NCI-H187 (cell line): ENCODE measurements at places on chromosomes 7 and 10.

DNA sequence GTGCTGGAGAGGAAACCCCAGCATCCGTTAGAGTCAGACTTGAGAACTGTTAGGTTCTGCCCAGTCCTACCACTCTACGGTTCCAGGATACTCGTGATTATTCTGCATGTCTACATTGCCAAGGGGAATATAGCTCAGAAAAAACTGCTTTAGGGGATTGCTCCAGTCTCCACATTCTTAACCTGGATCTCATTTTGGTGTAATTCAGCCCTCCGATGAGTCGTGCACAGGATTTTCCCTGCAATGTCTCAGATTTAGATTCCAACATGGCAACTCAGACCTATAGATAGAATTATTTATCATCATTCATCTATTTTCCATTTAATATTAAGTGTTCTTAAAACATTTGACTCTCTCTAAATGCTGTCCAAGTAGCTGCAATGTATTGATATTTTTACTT, 121.1 kb upstream of the ZEB1 start:
- no peak for DNase-seq

- no peak for DNase-seq
These were observed 42.7 kb downstream of the LRRC18 start for GRCh38 chr10:48896756-48897440.

- DNase-seq, result peak; percentile 86
These were observed 6.8 kb upstream of the ASB15 start for GRCh38 chr7:123594813-123595241.

DNA sequence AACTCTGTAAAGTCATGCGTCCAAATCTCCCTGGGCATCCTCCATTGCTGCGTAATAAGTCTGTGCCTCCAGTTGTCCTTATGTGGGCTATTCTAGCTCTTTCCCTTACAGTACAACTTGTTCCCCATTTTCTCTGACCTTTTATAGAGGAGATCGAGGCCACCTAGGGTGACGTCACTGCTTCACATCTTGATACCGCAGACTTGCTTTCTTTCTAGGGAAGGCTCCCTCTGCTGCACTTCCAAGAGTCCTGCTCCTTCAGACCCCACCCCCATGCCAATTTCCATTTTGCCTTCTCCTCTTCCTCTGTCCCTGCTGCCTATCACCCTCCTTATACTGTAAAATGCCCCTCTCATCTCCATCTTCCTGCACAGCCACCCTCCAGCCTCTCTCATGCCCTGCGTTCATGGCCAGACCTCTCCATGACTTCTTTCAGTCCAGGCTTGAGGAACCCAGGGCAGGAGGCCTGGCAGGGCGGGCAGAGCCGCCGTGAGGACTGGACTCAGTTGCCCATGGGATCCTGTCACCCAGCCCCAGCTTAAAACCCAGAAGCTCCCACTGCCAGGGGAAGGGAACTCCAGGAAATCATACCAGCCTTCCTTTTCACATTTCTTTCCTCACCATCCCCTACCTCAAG, 57.5 kb downstream of the CAMK1D start:
- DNase-seq, result no peak

GRCh38 chr10:110772454-110773025, 99.2 kb upstream of the PDCD4 start:
- DNase-seq, result no peak

DNA sequence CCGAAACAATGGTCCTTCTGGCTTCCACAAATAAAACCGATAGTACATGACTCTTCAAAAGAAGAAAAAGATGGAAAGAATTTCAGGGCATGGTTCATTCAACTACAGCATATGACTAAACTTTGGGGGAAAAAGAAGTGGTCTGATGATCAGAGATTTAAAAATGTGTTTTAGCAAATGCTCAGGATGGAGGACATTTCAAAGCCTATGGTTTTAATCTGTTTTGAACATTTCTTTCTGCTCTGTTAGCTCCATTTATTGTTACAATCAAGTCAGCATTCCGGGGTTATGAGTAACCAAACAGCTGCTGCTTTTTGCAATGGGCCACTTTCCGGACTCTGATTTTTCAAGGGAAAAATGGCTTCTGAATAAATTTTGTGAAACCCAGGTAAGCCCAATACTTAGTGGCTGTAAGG, 142.4 kb downstream of the CUBN start:
- no peak for DNase-seq

DNA sequence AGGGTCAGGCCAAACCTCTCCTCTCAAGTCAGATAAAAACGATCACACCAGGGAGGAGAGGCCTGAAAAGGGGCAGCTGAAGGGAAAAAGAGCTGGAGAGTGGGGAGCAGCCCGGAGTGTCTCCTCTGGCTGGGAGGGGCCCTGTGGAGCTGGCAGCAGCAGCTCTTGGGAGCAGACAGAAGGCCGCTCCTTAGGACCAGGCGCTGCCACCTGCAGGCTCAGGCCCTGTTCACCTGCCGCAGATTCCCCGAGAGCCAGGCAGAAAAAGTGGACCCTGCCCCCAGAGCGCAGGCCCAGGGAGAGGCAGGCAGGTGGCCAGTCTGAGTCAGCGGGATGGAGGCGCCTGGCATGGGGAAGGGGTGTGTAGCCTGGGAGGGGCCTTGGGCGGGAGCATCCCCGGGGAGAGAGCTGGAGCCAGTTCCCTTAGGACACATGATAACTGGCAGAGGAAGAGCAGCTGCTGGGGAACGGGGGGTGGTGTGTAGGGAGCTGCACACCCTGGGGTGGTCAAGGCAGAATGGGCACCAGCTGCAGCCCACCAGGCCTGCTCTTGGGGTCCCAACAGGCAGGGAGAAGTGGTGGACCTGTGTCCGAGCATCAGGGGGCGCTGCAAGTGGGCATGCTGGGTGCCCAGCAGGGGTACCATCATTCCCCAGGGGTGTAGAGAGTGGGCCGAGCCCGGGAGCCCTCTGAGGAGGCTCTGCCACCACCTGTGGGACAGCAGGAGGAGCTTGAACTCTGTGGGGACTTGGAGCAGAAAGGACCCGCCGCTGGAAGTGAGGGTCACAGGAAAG, 177.2 kb upstream of the RHEB start:
- DNase-seq, result peak; percentile 94

GRCh38 chr7:138304071-138304320, 156.1 kb upstream of the TRIM24 start:
- no peak for DNase-seq

- DNase-seq, result no peak
These were observed 9.0 kb upstream of the PIP4K2A start for GRCh38 chr10:22723343-22723779.

GRCh38 chr10:32038777-32039176, 17.4 kb downstream of the KIF5B start:
- DNase-seq, result no peak

- no peak for DNase-seq
These were observed 23.2 kb downstream of the WIPI2 start for GRCh38 chr7:5213286-5213645.

GRCh38 chr7:50727072-50727471, 55.6 kb downstream of the GRB10 start:
- no peak for DNase-seq

DNA sequence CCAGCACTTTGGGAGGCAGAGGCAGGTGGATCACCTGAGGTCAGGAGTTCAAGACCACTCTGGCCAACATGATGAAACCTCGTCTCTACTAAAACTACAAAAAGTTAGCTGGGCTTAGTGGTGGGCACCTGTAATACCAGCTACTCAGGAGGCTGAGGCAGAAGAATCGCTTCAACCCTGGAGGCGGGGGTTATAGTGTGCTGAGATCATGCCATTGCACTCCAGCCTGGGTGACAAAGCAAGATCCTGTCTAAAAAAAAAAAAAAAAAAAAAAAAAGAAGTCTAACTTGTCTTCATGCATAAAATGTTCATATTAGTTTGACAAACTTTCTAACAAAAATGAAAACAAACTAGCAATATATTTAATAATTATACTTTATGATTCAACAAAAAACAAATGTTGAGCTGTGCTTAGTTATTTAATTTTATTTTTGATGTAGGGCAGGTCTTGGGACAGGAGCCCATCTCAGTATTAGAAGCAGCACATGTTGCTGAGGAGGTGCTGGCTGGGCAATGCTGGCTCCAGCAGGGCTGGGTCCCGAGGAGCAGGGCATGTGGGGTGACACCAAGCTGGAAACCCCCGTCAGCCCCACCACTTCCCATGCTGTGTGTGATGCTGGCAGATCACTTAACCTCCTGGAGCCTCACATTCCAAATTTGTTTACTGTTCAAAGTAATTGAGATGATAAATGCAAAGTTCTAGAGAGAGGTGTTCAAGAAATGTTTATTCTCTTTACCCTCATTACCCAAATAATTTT, 335.3 kb upstream of the KLF6 start:
- DNase-seq, result no peak

DNA sequence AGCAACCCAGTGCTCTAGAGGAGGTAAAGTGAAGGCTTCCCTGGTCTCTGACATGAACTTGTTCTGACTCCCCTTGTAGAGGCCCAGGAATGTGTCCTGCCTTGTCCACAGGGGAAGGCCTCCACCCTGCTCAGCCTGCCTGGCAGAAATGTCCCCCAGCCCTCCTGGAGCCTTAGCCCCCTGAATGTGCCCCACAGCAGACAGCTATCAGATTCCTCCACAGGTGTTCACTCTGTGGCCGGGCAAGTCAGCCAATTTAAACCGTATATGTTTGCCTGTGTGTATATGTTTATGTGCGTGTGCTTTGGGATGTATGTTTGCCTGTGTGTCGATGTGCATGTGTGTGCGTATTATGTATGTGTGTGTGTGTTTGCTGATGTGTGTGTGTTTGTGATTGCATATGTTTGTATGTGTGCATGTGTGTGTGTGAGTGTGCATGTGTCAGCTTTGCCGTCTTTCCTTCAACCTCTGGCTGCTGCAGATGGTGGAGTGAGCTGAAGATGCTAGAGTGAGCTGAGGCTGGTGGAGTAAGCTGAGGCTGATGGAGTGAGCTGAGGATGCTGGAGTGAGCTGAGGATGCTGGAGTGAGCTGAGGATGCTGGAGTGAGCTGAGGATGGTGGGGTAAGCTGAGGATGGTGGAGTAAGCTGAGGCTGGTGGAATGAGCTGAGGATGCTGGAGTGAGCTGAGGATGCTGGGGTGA, 68.9 kb upstream of the ANTXRL start:
- DNase-seq, result no peak

GRCh38 chr7:155793720-155794119, 18.5 kb downstream of the SHH start:
- no peak for DNase-seq

GRCh38 chr7:35694161-35694783, 663 bp downstream of the HERPUD2 start:
- DNase-seq, result peak; percentile 48

GRCh38 chr10:3774814-3775695, 10.0 kb downstream of the KLF6 start:
- no peak for DNase-seq

GRCh38 chr7:8638076-8638475, 204.7 kb downstream of the NXPH1 start:
- DNase-seq, result no peak

- DNase-seq, result no peak
These were observed 10.2 kb upstream of the FAM13C start for GRCh38 chr10:59372543-59372942.

DNA sequence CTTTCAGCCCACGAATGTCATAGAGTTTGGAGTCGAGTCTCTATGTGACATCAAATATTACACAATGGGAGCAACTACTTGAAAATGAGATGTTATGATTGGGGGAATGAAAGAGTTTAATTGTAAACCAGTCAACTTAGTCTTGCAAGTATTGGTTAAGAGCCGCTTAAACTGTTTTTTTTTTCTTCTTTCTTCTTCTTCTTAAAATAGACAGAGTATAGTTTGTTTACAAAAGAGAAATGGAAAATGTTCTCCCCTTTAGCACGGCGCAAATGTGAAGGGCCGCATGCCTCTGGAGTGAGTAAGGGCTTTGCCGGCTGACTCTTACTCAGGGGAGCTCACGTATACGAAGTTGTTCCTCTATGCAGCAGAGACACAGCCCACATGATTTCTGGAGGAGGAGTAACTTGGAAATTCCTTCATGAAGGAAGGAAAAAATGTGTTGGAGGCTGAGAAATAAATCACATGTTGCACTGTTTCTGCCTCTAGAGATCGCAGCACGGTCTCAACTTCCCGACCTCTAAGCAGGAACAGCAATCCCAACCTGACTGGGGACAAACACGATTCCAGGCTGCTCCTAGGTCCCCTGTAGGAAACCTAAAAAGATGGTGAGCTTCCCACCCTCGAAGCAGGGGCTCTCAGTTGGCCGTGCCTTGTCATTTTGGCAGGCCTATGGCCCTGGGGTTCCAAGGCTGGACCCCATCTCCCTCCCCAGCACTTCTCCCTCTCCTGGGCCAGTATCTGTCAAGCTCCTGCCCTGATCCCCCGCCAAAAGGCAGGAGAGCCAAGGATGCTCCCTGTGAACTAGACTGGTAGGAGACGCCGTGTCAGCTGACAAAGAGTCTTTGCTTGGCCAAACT, 44.8 kb downstream of the MYOF start:
- no peak for DNase-seq

GRCh38 chr7:25852211-25852938, 299.6 kb upstream of the NFE2L3 start:
- no peak for DNase-seq

- no peak for DNase-seq
These were observed 2.5 kb downstream of the SEC24C start for GRCh38 chr10:73746721-73747120.

DNA sequence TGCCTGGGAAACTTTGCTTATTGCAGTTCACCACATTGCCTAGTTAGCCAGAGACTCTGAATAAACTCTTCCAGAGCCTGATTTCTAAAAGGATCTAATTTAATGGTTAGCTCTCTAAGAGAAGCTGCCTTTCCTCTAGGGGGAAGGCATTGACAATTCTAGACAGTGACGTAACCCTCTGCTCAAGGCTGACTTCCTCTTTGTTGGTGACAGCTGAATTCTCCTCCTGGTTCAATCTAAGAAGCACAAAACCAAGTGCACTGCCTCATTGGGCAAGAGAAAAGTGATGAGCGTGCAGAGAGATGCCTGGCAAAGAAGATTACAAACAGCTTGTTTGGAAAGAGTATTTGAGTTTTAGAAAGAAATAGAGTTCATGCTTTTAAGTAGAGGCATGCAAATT, 102.7 kb downstream of the MACC1 start:
- DNase-seq, result no peak

GRCh38 chr10:130512936-130513335, 376.7 kb downstream of the GLRX3 start:
- no peak for DNase-seq

DNA sequence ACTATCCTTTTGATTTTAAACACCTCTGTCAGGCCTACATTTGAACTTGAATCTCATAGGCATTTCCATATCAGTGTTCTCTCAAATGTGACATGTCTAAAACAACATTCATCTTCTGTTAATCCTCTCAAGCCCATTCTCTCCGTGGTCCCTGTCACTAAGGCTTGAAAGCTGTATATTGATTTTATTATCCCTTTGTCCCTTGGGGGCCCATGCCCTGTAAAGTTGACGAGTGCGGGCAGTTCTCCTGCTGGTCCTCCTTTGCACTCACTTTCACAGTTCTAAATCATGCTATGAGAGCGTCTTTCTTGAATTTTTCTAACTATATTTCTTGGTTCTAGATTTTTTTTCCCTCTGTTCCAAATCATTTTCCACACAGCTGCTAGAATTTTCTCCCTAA, 27.3 kb downstream of the GALNT11 start:
- DNase-seq, result no peak

DNA sequence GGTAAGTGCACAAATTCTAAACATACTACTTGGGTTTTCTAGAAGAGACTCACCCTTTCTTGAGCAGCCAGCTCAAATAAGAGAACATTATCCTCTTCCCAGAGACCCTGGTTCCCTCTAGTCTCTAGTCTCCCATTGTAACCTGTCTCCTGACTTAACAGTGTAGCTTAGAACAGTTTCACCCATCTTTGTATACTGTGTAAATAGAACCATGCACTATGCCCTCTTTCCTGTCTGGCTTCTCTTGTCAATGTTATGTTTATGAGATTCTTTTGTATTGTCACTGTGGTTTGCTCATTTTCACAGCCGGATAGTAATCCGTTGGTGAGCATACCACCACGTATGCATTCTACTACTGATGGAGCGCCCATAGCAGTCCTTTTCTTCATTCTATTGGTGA, 227.4 kb upstream of the PLPP4 start:
- DNase-seq, result no peak
